ENCODE measurements at places on chromosomes 7 and 10.

DNA sequence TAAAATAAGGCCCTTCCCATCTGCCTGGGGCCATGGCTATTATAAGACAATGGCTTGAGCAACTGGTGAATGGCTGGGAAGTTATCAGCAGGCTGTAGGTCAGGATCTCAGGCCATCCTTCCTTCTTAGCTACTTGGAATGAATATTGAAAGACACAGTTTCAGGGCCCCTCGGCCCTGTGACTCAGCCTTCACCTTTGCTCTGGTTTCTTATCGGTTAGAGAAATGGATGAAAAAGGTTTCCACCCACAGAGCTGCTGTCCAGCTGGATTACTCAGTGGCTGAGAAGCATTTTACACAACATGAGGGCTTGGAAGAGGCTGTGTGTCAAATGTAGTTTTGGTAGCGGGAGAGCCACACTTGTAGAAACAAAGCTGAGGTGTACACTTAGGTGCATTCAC, 9.4 kb downstream of the ACSL5 start:
- no peak for DNase-seq

GRCh38 chr7:101255796-101256195, 10.9 kb upstream of the FIS1 start:
- no peak for DNase-seq

GRCh38 chr7:157299613-157300368, 37.0 kb upstream of the DNAJB6 start:
- DNase-seq: no peak

GRCh38 chr10:120327675-120328074, 129.4 kb upstream of the PLPP4 start:
- DNase-seq: no peak

DNA sequence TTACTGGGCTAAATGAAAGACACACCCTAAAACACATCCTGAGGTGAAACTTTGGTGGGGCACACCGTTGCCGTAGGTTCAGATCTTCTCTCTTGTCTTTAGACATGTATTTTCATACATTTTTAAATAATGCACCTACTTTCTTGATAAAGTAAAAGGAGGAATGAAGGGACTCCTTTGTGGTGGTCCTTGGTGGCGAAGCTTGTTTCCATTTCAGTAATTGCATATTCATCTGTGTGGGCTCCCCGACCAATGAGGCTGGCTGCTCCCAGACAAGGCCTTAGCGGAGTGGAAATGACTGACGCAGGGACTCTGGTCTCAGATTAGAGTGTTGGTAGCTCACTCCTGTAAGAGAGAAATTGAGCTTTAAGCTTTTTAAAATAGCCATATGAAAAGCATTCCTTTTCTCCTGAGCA, 815 bp downstream of the CCSER2 start:
- no peak for DNase-seq

DNA sequence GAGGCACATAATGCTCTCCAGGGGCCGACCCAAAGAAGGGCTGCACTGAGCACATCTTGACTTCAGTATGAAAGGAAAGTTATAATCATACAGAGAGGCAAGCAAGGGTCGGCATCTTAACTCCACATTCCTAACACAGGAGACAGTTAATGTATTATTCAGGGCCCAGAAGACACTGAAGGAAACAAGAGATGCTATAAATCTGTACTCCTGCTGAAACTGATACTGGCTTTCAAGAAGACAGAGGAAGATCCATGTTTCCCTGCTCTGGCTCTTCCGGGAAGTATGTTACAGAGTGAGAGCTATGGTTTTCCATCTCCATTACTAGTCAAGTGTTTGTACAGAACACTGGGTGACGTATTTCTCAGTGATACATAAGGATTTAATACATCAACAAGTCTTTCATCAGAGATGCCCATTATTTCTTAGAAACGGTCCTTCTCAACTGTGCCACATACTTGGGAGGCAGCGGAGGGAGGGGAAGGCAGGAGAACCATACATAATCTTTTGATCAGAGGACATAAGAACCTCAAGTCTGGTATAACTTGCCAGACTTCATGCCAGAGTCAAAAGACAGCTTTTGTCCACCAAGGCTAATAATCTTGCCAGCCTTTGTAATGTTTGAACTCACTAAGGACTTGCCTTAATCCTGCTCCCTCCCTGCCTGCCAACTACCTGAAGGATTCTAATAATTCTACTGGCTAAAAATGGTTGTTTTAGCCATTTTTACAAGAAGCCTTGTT, 58.1 kb downstream of the ENO4 start:
- no peak for DNase-seq

DNA sequence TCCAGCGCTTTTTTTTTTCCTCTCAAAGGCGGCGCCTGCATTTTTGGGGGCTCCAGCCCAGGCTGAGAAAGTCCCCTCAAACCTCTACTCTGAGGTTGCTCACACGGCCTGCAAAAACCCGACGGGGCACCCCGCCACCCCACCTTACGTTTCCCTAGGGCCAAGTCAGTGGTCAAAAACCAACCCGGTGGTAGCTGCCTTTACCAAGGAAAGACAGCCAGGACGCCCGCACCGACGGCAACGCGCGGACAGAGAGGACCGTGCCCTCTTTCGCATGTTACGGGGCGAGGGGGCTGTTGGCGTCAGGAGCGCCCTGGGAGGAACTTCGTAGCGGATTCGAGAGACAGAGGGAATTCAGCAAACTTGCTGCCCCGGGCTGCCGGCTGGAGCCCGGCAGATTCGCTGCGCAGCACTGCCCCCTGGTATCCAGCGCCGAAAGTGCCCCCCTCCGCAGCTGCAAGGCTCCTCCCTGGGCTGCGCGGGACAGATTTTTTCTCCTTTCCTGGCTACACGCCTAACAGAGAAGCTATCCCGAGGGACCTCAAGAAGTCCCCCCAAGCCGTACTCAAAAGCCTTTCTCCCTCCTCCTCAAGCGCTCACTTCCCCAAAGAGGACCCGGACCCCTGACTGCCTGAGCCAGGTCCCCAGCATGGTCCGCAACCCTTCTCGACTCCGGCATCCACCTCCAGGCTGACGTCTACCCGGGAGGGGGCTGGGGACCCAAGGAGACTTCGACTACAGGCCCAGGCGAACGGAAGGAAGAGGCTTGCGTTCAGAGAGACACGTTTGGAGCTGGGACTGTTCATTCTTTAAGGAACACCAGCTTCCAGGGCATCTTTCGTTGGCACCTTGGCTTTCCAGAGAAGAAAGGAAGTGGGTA, 27.7 kb upstream of the VAX1 start:
- DNase-seq: no peak

DNA sequence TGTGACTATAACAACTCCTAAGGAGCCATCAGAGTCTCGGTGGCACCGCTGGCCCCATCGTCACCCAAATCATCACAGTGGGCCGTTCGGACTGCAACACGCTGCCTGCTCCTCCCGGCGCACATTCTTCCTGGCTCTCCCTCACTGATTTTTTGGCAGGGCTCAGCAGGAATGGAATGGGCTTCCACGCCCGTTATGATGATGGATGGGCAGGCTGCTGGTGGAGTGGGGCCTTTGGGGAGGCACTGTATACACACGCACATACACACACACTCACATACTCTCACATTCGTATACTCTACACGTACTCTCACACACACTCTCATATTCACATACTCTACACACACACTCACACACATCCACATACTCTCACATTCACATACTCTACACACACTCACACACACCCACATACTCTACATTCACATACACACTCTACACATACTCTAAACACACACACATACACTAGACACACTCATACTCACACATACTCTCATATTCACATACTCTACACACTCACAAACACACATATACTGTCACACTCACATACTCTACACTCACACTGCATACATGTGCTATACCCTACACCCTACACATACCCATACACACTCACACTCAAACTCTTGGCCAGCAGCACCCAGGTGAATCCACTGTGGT, 99.8 kb downstream of the KCNMA1 start:
- DNase-seq: no peak

DNA sequence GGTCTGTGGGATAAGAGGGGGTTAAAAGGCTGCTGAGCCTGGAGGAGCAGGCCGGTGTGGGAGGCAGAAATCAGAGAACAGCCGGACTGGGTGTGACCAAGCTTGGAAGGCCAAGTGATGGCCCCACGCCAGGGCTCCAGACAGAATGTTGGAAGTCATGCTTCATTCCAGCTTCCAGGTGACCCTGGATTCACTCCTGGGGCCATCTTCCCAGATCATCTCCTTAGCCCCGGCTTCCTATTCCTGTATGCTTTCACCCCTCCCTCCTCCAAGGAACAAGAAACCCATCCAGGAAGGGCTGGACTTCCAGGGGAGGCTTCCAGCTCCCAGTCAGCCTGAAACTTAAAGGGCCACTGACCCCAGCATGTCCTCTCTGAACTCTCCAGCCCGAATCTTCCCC, 1.0 kb downstream of the INMT start:
- no peak for DNase-seq

- DNase-seq: peak; percentile 72
Observed at GRCh38 chr10:92800134-92800733, 48.1 kb upstream of the EXOC6 start.

DNA sequence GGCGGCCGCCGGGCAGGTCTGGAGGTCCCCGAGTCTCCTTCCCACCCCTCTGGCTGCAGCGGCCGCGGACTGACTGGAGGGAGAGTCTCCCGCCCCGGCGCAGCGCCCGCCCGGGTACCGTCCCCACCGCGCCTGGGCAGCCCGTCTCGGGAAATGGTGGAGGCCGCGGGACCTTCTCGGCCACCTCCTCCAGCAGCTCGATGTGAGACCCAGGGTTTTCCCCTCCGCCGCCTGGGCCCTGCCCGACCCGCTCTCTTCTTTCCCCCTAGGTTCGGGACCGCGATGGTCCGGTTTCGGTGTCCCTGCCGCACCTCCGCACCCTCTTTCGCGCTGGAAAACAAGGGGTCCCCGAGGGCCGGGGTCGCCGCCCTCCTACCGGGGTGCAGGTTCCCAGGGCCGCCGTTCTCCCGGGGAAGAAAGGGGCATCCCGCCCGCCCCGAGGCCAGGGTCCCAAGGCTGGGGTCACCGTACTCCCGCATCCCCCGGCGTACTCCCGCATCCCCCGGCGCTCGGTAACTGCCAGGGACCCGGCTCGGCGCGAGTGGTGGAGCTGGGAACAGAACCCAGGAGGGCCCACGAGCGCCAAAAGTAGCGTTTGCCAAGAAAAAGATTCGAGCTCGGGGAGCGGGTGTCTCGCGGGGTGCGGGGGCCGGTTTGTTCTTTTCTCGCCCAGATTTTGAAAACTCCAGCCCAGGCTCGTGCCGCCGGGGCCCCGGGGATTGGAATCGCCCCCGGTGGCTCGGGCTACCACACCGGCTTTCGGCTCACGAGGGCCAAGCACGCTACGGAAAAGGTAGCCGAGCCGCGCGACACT, 3.4 kb downstream of the TNRC18 start:
- DNase-seq: no peak

- no peak for DNase-seq
Observed at GRCh38 chr7:77752016-77752415, 46.2 kb downstream of the TMEM60 start.

DNA sequence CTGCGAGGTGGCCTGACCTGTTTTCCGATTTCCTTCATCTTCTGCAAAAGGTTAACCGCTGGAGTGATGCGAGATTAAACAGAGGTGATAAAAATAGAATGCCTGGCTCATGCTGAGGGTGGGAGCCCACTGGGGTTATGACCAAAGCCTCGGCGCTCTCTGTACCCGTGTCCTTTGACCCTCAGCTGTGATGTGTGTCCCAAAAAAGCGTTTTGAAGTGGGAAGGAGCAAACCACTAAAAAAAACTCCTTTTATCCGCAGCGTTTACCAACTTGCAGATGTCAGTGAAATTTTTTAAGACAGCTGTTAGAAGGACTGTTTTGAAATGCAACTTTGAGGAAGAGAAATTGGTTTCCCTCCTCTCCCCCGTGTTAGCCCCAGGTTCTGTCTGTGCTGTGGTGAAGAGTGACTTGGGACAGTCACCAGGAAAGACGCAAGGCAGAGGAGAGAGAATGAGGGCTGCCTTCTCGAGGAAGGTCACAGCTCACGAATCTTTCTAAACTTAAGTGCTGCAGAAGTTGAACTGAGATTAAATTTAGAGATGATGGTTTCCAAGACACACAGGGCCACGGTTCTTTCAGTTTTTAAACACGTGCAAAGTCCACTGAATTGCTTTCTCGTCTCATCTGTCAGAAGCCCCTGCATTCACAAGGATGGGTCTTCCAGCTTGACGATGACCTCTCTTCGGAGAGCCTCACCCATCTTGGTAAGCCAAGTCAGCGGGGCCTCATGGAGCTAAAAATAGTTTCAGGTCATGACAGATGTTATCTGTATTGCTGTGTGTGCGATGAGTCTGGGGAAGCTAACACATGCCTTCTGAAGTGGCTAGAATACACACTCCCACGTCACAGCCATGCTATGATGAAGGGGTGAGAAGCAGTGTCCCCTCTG, 27.6 kb downstream of the AMZ1 start:
- DNase-seq: no peak
